Stimulated activated CD8-positive, alpha-beta memory T cell treated with anti-CD3 and anti-CD28 coated beads, Interleukin-7, amount 100 ng/mL, for 1 hour (primary cell): ENCODE measurements at places on chromosomes 5 and 9.

- no peak for DNase-seq
Measured at GRCh38 chr5:40481241-40481640, 198.5 kb upstream of the PTGER4 start.

DNA sequence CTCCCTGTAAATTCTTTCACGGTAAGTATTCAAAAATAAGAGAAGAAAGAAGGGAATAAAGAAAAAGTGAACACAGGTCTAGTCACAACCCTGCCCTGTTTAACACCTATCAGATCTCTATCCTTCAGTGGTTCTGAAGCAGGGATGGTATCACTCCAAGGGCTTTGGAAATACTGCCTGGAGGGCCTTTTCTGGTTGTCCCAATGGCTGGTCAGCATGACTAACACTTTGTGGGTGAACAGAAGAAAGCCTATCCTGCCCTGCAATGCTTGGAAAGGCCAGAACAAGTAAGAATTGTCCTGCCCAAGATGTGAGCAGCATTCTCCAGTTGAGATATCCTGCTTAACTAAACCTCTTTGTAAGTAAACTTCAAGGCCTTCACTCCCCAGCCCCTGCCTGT, 124.9 kb downstream of the TMEM167A start:
- no peak for DNase-seq

DNA sequence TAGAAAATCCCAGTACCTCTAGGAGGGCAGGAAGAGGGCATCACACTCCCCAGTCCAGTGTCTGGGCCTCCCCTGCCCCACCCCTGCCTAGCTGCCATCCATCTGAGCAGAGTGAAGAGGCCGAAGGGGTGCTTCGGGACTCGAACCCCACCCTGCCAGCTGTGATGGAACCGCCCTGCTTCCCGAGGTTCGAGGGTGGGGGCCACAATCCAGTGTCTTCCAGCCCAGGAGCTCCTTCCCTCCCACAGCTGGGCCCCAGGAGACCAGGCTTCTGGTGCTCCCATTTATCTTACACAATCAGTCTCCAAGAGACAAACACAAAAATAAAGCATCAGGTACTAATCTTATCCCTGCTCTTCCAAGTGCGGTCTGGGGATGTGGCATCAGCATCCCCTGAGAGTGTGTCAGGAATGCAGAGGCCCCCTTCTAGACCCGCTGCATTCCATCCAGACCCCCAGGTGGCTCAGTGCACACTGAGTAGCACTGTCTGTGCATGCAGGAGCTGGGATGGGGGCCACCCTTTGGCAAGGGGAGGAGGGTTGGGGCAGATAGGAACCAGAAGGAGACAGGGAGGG, 122.8 kb upstream of the TBC1D2 start:
- DNase-seq = no peak

DNA sequence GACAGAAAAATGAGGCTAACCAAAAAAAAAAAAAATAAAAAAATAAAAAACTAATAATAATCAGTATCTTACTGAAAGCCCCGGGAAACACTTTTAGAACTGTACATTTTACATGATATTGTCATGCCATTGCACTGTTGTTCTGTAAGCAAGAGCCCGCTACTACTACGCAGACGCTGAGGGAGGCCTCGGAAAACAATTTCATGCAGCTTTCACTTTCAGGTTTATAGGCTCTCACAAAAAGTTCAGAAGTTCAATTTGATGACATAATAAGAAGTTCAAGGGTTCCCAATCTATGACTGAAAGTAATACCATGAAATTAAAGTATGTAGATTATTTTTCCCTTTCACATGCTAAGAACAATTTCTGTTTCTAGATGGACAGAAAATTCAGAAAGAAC, 318.3 kb upstream of the ITGA1 start:
- DNase-seq = no peak

- no peak for DNase-seq
Measured at GRCh38 chr5:19258686-19259085, 729.3 kb downstream of the CDH18 start.

GRCh38 chr9:107698779-107699178, 209.2 kb upstream of the KLF4 start:
- DNase-seq = no peak

GRCh38 chr5:159149085-159149484, 49.4 kb upstream of the EBF1 start:
- DNase-seq = no peak

- no peak for DNase-seq
Measured at GRCh38 chr5:90365328-90365727, 44.2 kb downstream of the CETN3 start.

- DNase-seq = peak; percentile 36
Measured at GRCh38 chr9:124941679-124942561, 1.0 kb upstream of the GOLGA1 start.

GRCh38 chr9:87075537-87075936, 128.2 kb upstream of the GAS1 start:
- DNase-seq = no peak

- DNase-seq = no peak
Measured at GRCh38 chr5:132181011-132181629, 46.5 kb downstream of the P4HA2 start.

DNA sequence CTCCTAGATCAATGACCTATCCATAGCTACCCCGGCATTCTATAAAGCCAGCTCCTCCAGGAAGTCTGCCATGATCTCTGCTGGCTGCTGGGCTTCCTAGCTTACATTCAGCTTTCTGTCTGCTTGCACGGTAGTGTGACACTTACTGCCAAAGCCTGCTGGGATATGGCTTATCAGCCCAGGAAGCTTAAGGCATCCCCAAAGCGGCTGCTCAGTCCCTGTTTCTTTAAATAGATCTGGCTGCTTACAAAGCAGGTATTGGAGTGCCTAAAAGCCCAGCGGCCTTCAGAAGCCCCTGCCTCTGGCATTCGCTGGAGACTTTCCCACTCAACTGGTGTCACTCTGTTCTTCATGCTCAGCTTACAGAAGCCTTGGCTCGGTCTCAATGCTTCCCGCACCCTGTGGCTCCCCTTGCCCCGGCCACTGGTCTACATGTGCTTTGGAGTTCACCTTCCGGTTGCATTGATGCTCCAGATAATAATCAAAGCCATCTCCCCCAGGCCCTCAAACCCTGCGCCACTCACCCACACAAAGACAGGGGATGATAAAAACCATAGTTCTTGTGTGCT, 31.3 kb upstream of the STRBP start:
- no peak for DNase-seq

DNA sequence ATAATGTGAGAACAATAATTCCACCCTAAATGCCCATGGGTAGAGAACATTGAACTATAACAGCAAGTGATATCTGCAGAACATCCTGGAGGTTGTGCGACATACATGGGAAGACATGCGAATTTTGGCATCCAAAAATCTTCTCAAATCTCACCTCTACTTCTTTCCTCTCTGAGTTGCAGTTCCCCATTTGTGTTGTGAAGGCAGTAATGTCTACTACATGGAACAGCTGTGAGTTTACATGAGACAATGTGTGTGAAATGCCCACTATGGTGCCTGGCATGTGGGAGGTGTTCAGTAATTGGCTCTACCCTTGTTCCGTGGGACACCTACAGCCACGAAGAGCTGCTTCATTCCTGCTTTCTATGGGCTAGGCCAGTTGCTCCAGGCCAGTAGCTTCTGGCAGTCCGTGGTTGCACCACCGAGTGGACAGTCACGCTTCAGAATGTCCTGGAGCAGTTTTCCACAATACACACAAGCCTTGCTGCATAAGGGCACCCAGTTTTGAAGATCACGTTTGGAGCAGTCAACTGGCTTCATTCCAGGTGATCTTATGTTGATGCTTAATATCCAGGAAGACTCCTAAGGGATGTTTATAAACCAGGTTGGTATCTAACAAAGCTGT, 297.7 kb downstream of the DEPDC1B start:
- no peak for DNase-seq
